ENCODE measurements at places on chromosomes 2 and 18. TPM values are rescaled to one million over a fixed set of nuclear protein-coding genes. Genes with fewer than 3 reads are reported as not detected.

DNA sequence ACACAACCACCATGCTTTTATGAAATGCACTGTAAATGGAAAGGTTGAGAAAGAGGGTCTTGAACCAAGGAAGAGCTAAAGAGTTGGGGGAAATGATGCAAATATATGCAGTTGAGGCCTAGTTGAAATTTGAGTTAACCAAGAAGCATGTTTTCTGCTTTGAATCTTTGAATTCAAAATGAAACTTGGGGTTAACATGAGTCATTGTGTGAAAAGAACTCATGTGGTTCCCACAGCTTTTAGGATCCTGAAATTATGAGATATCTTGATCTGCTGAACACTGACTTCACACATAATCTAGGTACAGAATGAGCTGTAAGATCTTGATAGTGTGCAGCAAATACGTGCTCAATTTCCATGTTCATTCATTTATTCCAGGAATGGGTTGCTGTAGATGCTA, 422.9 kb upstream of the TRIB2 start:
- no peak for DNase-seq

KHK gene
- polyA plus RNA-seq = 11.4 TPM

GRCh38 chr2:230865766-230866755, 1.3 kb downstream of the ITM2C start:
- DNase-seq = peak; percentile 71

DNA sequence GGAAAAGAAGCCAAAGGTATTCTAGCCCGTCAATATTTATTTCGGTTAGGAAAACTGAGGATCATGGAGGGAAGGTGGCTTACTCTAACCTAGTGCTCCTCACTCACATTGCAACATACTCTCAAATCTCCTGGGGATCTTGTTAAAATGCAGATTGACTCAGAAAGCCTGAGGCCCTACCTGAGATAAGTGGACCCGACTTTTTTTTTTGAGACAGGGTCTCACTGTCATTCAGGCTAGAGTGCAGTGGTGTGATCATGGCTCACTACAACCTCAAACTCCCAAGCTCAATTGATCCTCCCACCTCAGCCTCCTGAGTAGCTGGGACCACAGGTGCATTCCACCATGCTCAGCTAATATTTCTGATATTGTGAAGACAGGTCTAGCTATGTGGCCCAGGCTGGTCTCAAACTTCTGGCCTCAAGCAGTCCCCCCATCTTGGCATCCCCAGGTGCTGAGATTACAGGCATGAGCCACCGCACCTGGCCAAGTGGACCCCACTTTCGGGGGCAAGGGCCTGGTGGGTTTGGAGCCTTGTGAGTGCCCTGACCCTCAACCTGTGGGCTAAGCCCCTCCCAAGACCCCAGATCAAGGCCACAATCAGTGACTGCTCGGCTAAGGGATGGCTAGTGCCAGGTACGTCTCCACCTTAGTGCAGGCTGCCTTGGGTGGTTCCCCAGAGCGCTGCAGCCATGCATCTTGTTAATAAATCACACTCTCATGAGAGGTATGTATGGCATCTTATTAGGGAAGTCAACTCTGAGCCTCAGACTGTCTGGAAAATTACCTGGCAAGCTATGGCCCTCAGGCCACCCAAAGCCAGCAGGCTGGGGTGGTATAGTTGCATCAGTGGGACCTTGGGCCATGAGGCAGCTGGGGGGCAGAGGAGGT, 1.1 kb upstream of the NEURL3 start:
- DNase-seq = no peak

DNA sequence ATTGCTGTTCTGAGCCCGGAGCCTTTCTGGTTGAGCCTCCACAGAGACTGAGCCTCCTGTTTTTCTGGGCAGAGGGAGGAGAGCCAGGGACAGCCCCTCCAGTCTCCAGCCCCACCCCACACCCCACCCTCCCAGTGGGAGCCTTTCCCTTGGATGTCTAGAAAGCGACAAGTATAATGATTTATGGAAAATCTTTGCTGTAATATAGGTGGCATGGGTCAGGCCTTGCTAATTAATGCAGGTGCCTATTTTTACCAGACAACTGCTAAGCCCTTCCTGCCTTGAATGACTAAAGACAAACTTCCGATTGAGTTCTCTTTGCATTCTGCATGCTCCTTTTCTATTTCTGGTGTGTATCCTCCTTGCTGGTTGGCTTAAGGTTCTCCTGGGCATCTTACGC, 43.1 kb downstream of the MERTK start:
- DNase-seq = no peak

DNA sequence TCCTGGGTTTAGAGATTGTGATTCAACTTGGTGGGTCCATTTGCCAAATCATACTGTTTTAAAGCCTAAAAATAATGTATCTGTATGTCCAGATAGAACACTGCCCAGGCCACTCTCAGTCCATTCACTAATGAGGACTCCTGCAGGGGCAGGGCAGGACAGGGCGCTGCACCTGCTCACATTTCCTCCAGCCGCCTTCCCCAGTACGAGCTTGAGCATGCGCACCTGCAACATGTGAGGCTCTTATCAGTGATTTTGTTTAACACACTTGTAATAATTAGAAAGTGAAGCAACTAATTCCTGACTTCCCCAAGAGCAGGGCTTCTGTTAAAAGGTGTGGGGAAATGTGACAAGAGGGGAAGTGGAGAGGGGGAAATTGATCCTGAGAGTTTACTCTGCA, 89.7 kb downstream of the AFF3 start:
- DNase-seq = no peak

ANKRD30BL gene
- polyA plus RNA-seq = 0.26 TPM

DNA sequence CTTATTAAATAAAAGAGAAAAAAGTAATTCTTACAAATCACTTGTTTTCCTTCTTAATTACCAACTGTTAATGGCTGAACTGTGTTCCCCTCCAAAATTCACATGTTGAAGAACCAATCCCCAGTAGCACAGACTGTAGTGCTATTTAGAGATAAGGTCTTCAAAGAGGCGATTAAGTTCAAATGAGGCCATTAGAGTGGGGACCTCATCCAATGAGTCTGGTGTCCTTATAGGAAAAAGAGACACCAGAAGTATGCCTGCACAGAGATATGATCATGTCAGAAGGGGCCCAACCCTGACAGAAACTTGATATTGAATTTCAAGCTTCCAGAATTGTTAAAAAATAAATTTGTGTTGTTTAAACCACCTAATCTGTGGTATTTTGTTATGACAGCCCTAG, 89.8 kb downstream of the MEMO1 start:
- DNase-seq = no peak

SPATA3 gene
- polyA plus RNA-seq = not detected

CCBE1 gene
- polyA plus RNA-seq = 3.4 TPM

- no peak for DNase-seq
These were observed 3.4 kb upstream of the APCDD1 start for GRCh38 chr18:10450986-10451385.

GRCh38 chr2:233301248-233301647, 6.4 kb upstream of the SAG start:
- no peak for DNase-seq

DNA sequence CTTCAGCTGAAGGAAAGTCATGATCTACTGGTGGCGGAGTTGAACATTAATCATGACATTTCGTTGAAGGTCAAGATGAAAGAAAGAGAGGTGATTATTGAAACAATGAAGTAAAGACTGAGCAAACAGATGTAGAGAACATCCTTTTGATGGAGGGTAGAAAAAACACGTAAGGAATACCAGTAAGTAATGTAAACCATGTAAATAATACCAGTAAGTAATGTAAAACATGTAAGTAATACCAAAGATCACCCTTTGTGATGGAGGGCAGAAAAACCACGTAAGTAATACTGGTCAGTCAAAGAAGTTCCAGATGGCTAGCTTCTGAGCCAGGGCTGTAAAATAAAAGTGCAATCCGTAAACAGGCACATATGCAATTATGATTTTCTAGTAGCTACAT, 1387.7 kb downstream of the SUCLG1 start:
- DNase-seq = no peak

SLC5A7 gene
- 0.72 TPM for polyA plus RNA-seq

TET3 gene
- 7.0 TPM for polyA plus RNA-seq
